Right renal pelvis (tissue), 4 donors: ENCODE measurements at places on chromosomes 5 and 9.

DNA sequence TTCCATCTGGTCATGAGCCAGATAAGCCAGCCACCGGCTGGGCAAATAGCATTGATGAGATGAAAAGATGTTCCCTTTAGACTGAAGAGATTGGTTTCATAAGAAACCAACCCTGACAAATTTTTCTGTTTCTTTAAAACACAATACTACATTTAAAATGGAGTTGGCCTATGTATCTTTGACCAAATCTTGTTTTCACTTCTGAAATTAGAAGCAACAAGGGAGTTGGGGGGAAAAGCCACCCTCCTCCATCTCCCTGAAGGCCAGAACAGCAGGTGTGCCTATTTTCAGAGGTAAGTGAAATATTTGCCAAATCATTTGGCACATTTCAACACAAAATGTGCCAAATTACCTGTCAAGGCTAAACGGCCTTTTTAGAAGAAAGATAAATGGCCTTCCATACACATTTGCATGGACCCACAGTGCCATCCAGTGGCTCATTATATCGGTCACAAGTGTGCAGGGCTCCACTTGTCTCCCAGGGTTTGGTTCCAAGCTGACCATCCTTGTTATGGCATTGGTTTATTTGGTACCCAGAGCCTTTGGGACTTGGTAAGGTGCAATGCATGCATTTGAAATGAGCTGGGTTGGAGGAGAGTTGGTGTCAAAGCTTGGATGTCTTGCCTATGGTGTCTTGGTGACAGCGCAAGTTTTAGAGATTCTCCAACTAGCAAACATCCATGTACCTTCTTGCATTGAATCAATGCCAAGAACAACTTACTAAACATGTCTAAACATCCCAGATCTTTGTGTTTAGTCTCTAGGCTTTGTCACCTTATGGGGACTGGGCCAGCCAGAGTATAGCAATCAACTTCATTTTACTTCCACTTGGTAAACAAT lies 372.0 kb upstream of the KIF2A start:
- peak; percentile 53 for DNase-seq

GRCh38 chr5:113607361-113607760 lies 93.9 kb downstream of the YTHDC2 start:
- no peak for DNase-seq

GRCh38 chr9:76150013-76150412 lies 244.2 kb downstream of the RFK start:
- DNase-seq = no peak

- no peak for DNase-seq
Observed at GRCh38 chr9:98879094-98879962, 64.4 kb upstream of the COL15A1 start.

GRCh38 chr5:141735823-141736222 lies 53.8 kb upstream of the ARAP3 start:
- DNase-seq = no peak

DNA sequence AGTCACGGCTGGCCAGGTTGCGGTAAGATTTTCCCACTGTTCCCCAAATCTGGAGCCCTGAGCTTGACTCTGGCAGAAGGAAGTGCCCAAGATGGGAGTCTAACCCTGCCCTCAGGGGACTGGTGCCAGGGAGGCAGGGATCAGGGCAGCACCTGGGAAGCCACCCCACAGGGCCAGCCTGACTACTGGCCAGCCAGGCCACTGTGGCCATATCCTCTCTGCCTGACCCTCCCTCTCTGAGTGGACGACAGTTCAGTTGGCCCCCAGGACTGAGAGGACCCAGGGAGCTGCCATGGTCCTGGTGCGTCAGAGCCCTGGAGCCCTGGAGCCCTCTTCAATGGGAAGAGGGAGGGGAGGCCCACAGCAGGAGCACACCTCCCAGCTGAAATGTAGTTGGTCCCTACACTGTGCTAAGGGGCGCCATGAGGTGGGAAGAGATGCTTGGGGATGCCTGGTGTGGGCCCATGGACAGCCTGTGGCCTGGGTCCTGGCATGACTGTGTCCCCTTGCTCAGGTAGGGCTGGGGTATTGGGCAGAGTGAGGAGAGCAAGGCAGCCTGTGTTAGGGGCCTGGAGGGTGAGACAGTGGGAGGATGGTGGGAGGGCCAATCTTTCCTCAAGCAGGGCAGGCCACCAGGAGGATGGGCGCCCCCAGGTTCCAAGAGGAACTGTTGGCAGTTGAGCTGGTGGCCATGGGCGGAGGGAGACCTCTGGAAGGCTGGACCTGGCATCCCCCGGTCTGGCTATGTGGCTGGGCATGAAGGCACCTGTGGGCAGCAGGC lies 81.1 kb downstream of the PHF2 start:
- no peak for DNase-seq

DNA sequence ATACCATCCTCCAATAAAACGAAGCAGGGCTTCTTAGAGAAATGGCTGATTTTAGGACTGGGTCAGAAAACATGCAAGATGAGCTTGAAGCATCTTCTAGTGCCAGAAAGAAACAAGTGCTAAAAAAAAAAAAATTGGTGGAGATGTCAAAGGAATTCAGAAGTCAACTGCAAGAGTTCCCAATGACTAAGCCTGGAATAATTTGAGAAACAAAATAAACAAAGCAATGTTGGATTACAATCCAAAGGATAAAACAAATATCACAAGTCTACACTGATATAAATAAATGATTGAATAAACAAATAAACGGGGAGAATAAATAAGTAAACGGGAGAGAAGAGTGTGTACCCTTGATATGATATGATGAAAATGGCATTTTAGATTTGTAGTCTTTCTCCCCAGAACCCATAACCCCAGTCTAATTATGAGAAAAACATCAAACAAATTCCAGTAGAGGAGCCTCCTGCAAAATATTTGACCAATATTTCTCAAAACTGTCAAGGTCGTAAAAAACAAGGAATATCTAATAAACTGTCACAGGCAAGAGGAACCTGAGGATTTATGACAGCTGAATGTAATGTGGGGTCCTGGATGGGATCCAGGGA lies 63.5 kb upstream of the CCL21 start:
- no peak for DNase-seq

DNA sequence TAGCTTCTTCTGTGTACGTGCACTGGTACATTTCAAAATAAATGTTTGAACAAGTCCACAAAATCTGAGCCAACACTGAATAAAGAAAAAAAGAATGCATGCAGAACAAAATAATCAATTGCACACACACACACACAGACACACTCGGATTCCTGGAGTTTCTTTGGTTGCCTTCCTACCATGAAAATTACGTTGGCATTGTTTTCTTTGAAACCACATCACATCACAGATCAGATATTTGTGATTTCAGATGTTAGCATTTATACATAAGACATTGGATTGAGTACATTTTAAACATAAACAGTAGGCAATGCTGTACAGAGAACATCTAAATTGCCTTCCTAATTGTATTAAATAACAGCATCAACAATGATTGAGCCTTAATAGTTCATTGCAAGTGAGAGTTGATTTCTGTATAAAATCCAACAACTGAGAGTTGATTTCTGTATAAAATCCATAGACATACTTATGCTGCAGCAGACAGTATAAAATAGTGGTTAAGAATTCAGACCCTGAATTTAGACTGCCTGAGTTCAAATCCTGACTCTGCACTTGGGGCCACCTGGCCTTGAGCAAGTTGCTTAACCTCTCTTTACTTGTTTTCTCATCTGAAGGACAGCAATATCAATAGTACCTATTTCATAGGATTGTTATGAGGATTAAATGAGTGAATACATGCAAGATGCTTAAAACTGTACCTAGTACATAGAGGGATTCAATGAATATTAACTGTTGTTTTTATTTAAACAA lies 101.7 kb upstream of the IFNE start:
- DNase-seq = no peak

DNA sequence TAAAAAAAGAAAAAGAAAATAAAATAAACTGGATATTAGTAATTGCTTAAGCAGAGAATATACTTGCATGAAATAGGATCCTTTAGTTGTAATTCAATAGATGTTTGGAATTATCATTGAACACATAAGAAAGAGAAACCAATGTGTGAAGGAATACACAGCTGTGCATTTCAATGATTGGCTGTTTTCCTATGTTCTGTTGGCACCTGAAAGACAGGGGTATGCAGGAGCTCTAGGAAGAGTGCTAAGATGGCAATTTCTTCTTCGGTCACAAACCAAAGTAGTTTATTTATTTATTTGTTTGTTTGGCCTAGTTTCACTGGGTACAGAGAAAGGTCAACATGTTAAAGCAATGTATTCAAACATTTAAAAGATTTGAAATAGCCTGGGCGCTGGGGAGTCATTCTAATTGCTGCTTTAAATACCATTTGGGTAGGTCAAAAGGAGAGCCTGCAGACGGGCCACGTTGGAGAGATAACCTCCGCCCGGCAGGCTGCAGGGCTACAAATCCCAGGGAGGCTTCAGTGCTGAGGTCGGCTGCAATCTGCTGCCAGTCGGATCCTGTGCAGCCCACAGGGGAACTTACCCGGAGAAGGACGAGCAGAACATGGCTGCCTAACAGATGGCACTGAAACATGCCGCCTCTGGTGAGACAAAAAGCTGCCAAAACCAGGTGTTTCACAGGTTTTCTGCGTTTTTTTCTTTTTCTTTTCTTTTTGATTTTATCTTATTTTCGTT lies 154.2 kb upstream of the TYRP1 start:
- DNase-seq = no peak

DNA sequence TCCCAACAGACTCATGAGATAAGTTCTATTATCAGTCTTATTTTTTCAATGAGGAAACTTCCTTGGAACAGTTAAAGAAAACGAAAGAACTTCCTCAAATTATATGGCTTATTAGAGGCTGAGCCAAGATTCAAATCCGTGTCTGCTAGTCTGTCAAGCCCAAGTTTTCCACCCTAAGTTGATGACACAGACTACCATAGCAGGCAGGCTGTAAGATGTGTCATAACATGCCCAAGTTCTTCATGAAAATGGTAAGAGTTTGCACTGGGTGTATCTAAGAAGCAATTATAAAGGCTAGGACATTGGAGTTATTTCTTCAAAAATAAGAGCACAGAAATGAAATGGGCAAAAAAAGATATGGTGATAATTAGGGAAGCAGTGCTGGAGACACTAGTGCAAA lies 634.5 kb downstream of the BRINP1 start:
- DNase-seq = no peak

DNA sequence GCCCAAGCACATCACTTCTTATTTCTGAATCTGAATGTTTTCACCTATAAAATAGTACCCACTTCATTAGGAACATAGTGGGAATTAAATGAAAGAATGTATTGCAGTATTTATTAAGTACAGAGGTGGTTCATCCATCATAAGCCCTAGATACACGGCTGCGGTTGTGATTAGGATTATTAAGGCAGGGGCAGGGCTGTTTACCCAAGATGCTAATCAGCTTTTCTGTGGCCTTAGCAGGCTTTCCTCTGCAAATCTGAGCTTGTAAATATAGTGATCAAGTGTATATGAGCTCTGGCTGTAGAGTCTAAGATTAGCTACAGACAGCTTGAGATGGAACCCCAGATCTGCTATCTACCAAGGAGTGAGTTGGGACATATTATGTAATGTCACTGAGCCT lies 124.1 kb upstream of the ADRA1B start:
- DNase-seq = no peak

DNA sequence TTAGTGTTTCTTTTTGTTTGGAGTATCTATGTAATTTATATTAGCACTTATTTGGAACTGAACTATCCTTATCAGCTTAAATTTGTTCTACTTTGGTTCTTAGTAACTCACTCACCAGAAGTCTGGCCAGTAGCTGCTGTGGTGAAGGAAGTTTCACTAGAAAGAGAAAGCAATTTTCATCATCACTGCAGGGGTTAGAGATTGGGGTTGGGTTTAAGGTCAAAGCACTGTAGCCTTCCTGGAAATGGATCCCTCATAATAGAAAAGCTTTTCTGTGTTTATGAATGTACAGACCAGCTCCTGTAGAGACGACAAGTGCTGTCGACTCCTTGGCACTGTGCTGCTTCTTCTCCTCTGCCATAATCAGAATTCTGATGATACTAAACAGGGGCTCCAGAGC lies 22.2 kb downstream of the MROH2B start:
- DNase-seq = no peak

- no peak for DNase-seq
Observed at GRCh38 chr9:72855321-72855720, 97.5 kb downstream of the ALDH1A1 start.

GRCh38 chr5:16808021-16808420 lies 128.1 kb downstream of the MYO10 start:
- DNase-seq = no peak

DNA sequence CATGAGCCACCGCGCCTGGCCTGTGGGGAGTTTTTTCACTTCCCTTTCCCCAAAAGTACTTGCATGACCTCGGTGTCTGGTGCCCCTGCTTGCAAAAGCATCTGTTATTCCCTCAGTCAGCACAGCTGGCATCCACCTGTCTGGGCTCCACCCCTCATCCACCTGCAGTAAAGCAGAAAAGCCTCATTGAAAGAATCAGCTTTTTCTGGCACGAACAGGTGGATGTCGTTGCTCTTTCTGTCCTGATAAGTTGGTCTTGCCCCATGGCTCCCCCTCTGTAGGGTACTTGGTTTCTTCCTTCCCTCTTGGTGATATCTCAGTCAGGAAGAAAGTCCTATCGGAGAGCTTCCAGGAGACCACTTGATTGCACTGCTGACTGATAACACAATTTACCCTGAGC lies 37.4 kb downstream of the WWC1 start:
- DNase-seq = peak; percentile 61

- no peak for DNase-seq
Observed at GRCh38 chr9:27462434-27462833, 61.7 kb upstream of the IFNK start.

DNA sequence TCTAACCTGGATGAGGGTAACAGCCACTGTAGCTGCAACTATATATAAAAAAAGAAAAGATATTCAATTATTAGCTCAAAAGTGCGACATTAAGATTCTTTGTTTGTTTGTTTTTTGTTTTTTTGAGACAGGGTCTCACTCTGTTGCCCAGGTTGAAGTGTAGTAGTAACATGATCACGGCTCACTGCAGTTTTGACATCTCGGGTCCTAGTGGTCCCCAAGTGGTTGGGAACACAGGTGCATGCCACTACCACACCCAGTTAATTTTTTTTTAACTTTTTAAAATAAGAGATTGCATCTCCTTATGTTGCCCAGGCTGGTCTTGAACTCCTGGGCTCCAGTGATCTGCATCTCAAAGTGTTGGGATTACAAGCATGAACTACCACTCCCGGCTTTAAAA lies 61.8 kb downstream of the MEF2C start:
- no peak for DNase-seq
